Activated T-cell treated with anti-CD3 and anti-CD28 coated beads for 48 hours (primary cell): ENCODE measurements at places on chromosomes 12 and 14.

DNA sequence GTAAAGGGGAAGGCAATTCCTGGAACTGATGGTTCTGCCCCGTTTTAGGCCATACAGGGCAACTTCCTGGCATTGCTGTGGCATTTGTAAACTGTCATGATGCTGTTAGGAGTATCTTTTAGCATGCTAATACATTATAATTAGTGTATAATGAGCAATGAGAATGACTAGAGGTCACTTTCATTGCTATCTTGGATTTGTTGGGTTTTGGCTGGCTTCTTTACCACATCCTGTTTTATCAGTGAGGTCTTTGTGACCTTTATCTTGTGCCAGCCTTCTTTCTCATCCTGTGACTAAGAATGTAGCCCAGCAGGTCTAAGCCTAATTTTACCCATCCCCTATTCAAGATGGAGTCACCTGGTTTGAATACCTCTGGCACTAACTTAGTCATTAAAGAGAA, 51.2 kb downstream of the TESPA1 start:
- DNase-seq, result no peak

DNA sequence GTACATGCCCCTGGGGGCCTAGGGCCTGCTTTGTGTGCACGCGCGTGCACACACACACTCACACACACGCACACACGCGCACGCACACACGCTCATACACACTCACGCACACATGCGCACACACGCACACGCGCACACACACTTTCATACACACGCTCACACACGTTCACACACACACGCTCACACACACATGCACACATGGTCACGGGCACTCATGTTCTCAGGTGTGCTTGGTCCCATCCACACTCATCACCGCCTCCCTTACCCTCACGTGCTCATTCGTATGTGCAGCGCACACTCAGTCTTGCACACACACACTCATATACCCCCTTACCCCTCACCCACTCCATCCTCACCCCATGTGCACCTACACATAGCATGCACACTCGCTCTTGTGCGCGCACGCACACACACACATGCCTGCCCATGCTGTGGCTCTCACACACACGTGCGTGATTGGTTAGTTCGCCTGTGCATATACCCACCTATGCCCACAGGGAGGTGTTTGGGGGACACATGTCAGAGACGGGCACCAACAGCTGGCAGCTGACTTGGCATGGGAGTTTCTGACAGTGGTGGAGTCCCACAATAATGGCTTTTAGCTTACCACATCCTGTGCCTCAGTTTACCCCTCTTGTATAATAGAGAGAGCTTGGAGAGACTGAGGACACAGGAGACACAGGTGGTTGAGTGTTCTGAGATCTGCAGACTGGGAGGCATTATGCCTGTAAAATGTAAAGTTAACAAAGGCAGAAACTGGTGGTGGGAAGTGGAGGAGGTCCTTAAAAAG, 28.7 kb downstream of the TSPAN9 start:
- no peak for DNase-seq

DNA sequence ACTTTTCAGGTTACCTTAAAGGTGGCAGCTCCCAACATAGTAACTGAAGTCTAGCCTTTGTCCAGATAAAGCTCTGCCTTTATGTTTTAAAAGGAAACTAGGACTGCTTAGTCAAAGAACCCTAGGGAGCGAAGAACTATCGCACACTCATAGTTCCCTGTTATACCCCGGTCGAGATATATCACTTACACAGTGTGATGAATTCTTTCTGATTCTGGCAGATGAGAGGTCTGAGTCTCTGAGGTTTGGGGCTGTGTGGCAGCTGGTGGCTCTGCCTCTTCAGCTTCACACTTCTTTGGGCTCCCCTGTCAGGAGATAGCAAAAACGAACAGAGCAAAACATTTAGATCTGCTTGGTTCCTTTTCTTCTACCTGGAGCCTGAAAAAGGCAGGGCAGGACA, 17.0 kb downstream of the ACIN1 start:
- DNase-seq, result no peak

- no peak for DNase-seq
These were observed 74.9 kb downstream of the RBM19 start for GRCh38 chr12:113891167-113891692.

DNA sequence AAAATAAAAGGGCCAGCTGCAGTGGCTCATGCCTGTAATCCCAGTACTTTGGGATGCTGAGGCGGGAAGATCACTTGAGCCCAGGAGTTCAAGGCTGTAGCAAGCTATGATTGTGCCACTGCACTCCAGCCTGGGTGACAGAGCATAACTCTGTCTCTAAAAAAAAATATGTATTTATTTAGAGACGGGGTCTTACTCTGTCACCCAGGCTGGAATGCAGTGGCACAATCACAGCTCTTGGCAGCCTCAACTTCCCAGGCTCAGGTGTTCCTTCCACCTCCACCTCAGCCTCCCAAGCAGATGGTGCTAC, 179.3 kb upstream of the ATF7IP start:
- no peak for DNase-seq

DNA sequence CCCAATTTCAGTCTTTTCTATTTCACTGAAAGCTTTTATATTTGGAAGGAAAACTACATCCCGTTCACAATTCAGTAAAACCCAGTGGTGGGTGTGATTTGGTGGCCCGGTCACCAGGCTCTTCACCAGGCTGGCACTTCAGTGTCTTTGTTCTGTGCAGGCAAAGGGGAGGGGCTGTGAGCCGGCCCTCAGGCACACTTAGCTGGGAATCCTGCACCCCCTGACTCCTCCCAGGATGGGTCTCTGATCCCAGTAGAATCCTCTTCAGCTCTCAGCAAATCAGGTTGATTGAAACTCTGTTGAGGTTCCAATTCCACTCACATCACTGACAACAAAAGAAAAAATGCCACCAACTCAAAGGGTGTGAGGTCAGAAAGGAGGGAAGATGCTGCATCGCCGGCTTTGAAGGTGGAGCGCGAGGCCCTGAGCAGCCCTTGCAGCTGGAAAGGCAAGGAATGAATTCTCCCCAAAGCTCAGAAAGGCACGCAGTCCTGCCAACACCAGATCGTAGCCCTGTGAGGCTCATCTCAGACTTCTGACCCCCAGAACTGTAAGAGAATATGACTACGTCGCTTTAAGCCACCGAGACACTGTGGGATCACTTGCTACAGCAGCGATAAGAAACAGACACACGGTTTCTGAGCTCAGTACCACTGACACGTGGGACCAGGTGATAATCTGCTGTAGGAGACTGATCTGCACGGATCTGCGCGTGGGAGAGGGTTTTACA, 166.6 kb downstream of the PIWIL1 start:
- no peak for DNase-seq
